ENCODE measurements at places on chromosomes 7 and 10. TPM values are rescaled to one million over a fixed set of nuclear protein-coding genes. Genes with fewer than 3 reads are reported as not detected.

The SVIL gene
- total RNA-seq: 12.9 TPM

The SLC16A9 gene
- 2.9 TPM for total RNA-seq

The IFIT1B gene
- not detected for total RNA-seq

The EIF5AL1 gene
- total RNA-seq: 0.27 TPM

The CNNM1 gene
- total RNA-seq: 0.29 TPM

The HHEX gene
- 0.12 TPM for total RNA-seq

Data from T-helper 1 cell treated with Interleukin-12 subunit alpha and Interleukin-12 subunit beta and Interleukin-4 antibody, amounts not matched to agents 30 ng/mL and 1 ng/mL, for 36 hours (primary cell).